ENCODE measurements at places on chromosomes 6 and 20.
A peak's percentile ranks its signal among the peaks of the same experiment; 100 is the strongest.

- DNase-seq, result peak; percentile 34
These were observed 23.8 kb upstream of the POLR1H start for GRCh38 chr6:30037182-30037788.

DNA sequence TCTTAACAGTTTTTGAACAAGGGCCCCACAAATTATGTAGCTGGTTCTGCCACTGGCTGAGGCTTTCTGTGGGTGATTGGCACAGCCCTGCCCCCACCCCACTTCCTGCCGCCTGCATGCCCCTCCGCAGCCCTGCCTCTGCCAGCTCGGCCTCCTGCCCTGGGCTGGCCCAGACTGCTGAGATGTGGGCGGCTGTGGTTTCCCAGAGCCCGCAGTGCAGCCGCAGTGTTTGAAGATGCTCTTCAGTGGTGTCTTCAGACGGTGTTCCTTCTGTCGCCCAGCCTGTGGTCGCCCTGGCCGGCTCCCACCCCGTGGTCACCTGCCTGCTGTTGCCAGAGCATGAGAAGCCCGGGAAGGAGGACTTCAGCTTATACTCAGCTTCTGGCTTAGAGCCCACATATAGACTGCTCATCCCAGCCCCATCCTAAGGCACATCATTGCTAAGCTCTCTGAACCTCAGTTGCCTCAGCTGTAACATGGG, 154.3 kb downstream of the VEGFA start:
- DNase-seq, result no peak

GRCh38 chr20:38377039-38377685, 30.9 kb downstream of the LBP start:
- no peak for DNase-seq

DNA sequence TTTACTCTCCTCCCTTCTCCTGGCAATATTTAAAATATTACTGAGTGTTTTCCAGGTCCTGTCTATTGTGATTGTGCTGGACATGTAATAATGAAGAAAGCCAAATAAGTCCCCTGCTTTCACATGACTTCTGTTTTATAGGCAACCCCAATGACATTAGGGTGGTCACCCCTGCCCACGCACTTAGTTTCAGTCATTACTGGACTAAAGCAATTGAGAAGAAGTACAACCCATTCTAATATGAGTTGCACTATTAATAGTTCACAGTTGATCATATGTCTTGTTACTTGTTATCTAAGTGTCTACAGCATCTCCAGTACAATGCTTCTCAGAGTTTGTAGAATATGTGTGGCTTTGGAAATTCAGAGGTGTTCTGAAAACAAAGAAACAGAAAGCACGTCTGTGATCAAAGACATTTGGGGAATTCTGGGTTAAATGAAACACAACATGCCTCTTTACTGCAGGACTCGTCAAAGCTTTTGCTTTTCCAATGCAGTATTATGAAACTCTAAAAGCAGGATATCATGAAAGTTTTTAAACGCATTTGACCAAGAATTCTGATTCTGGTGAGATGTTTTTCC, 789.5 kb downstream of the DHX35 start:
- no peak for DNase-seq

DNA sequence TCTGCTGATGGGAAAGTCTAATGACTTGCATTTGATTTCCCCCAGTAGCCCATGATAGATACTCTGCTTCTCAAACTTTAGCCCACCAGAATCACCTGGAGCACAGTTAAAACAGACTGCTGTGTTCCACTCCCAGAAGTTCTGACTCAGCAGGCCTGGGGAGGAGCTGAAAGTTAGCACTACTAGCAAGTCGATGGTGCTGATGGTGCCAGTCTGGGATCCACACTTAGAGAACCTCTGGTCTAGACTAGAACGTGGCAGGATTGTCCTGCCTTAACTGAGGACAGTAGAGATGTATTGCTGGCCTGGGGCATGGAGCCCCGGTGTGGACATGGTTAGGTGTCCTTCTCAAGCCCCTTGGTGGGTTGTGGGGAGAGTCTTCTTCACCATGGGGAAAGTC, 8.7 kb downstream of the TOX2 start:
- DNase-seq, result no peak
